ENCODE measurements at places on chromosomes 16 and 17.

- DNase-seq, result no peak
Measured at GRCh38 chr17:42775534-42776098, 2.4 kb downstream of the VPS25 start.

DNA sequence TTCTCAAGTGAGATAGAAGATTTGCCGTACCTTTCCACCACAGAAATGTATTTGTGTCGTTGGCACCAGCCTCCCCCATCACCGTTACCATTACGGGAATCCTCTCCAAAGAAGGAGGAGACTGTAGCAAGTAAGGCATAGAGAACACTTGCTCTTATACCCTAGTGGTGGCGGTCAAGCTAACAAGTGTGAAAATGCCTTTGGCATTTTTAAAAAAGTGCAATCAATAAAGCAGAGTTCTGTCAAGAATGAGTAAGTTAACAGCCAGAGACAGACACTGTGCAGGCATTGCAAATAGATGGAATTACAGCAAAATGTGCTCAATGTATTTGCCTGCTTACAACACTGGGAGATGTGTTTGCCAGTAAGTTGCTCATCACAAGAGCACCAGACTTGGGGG lies 7.7 kb downstream of the MSL1 start:
- no peak for DNase-seq

- DNase-seq, result no peak
Measured at GRCh38 chr17:45096926-45097325, 35.4 kb downstream of the PLCD3 start.

DNA sequence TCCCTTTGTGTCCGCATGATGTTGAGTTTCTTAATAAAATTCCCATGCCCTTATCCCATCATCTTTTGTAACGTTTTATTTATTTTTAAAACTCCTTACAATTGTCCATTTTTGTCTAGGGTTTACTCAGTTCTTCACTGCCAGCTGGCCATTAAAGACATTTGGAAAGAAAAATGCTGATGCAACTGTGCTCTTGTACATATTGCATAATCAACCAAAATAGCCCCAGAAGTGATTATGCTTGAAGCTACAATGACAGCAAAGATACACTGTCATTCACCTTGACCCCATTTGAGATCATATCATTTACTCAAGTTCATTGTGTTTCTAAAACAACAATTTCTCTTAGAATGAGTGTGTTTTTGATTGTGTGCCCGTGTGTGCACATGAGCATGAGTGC lies 1074.6 kb upstream of the RBFOX1 start:
- DNase-seq, result no peak

GRCh38 chr16:73949574-73950320 lies 346.9 kb upstream of the PSMD7 start:
- DNase-seq, result no peak

GRCh38 chr16:88524973-88525662 lies 45.1 kb upstream of the ZC3H18 start:
- DNase-seq, result no peak

DNA sequence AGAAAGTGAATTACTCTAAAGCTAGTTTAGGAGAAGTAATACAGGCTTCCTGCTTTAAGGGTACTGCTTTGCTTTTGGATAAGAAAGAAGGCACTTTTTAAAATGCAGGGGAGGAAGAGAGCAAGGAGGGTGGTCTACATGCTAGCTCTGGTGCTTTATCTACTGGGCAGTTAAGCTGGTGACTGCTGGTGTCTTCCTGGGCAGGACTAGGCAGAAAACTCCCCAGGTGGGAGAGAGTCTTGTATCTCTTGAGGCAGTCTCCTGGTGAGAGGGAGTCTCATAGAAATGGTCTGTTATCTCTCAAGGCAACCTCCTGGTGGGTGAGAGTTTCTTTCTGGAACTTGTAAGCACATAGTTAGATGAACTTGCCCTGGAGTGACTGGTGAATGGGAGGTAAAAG lies 953.9 kb upstream of the GOT2 start:
- no peak for DNase-seq

DNA sequence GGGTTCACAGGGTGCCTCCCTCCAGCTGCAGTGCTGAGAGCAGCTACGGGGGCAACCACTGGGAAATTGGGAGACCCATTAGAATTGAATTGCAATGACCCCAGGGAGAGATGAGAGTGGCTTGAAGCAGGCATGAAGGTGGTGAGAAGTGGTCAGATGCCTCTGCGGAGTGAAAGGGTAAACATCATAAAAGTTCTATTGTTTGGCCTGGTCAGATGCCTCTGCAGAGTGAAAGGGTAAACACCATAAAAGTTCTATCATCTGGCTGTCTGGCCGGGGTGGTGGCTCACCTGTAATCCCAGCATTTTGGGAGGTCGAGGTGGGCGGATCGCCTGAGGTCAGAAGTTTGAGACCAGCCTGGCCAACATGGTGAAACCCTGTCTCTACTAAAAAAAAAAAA lies 53.5 kb downstream of the TNFRSF13B start:
- no peak for DNase-seq

- DNase-seq, result no peak
Measured at GRCh38 chr16:86740906-86741799, 162.8 kb downstream of the FOXL1 start.

DNA sequence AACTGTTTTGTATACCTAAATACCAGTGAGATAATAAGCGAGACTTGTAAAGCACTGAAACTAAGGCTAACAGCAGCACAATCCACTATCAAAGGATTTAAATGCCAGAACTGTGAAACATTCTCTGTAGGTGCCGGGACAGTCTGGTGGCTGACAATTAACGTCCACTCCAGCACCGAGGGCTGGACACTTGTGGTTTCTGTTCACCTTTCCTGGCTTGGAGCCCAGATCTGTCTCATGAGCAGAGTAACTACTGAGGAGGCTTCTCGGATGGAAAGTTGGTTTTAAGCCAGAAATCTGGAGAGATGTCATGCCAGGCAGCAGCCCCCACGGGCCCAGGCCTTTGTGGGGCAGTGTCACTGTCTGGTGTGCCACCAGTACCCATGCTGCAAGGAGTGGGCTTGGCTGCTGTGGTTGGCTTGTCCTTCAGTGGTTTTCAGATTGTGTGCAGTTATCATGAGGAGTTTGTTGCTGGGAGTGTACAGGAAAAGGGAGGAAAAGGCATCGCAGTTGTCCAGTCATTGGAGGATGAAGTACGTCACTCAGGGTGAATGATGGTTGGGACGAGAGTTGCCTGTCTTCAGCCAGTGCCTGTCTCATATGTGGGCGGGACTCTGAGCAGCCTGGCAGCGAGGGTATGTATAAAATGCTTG lies 35.5 kb downstream of the UBN1 start:
- no peak for DNase-seq

- no peak for DNase-seq
Measured at GRCh38 chr16:11576427-11577289, 10.1 kb downstream of the LITAF start.

DNA sequence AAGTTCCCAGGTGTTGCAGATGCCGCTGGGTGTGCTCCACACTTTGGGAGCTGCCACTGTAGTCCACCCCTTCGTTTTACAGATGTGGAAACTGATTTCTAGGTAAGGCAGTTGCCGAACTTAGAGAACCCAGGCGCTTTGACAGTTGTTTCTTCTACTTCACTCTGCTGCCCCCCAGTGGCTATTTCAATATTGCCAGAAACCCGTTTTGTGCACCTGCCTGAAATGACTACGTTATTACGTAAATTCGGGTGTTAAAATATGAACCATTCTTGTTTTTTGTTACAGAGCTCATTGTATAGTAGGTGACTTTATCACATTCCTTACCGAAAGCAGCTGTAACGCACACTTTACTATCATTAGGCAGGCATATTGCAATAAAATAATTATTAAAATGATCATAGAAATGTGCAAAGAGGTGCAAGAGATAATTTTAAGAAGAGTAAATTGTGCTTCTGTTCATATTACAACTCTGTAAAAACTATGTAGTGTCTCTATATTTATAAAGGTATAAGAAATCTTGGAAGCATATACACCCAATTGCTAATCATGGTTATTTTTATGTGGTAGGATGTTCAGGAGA lies 44.9 kb downstream of the OTOA start:
- peak; percentile 51 for DNase-seq

GRCh38 chr17:77373299-77374169 lies 232.8 kb downstream of the SEC14L1 start:
- peak; percentile 31 for DNase-seq

- DNase-seq, result no peak
Measured at GRCh38 chr17:50914505-50915063, 48.4 kb upstream of the TOB1 start.

GRCh38 chr16:85674828-85675227 lies 13.9 kb downstream of the GINS2 start:
- DNase-seq, result no peak

GRCh38 chr16:59432896-59433295 lies 698.8 kb upstream of the GOT2 start:
- no peak for DNase-seq

DNA sequence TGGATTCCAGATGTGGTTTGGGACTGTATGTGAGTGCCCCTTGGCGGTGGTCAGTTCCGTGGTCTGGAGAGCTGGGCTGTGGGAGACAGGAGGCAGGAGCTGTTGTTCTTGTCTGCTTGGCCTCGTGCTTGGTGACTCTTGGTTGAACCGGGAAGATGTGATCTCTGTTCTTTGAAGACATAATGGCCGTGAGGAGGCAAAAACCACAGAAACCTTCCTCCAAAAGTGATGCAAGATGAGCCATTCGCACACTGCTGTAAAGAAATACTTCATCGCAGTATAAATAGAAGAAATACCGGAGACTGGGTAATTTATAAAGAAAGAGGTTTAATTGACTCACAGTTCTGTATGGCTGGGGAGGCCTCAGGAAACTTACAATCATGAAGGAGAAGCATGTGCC lies 128.8 kb downstream of the RAP1GAP2 start:
- DNase-seq, result no peak

GRCh38 chr17:48412841-48413240 lies 17.2 kb downstream of the SKAP1 start:
- no peak for DNase-seq

GRCh38 chr16:26348095-26348494 lies 656.3 kb downstream of the HS3ST4 start:
- DNase-seq, result no peak

DNA sequence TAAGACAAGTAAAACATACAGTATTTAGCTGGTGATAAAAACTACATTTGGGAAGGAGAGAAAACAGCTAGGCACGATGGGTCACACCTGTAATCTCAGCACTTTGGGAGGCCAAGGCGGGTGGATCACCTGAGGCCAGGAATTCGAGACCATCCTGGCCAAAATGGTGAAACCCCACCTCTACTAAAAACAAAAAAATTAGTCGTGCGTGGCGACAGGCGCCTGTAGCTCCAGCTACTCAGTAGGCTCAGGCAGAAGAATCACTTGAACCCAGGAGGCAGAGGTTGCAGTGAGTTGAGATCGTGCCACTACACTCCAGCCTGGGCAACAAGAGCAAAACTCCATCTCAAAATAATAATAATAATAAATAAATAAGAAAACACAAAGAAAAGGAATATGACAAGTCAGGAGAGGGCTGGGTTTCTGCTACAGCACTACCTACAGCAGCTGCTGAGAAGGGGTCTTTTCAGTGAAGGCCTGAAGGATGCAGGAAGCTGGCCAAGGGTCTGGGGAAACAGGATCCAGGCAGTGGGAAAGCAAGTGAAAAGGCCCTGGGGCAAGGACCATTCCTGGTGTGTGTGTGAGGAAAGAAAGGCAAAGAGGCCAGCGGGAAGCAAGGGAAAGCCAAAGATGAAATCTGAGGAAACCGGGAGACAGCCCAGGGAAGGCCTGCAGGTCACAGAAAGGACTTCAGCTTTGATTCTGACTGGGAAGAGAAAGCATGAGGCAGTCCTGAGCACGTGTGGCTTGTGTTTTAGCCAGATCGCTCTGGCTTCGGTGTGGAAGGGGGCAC lies 10.6 kb downstream of the MBTPS1 start:
- DNase-seq, result no peak
